Right renal pelvis (tissue), 4 donors: ENCODE measurements at places on chromosomes 1 and 21. TPM values are rescaled to one million over a fixed set of nuclear protein-coding genes. Genes with fewer than 3 reads are reported as not detected.

The LAPTM5 gene
- 17.3 TPM for polyA plus RNA-seq

DNA sequence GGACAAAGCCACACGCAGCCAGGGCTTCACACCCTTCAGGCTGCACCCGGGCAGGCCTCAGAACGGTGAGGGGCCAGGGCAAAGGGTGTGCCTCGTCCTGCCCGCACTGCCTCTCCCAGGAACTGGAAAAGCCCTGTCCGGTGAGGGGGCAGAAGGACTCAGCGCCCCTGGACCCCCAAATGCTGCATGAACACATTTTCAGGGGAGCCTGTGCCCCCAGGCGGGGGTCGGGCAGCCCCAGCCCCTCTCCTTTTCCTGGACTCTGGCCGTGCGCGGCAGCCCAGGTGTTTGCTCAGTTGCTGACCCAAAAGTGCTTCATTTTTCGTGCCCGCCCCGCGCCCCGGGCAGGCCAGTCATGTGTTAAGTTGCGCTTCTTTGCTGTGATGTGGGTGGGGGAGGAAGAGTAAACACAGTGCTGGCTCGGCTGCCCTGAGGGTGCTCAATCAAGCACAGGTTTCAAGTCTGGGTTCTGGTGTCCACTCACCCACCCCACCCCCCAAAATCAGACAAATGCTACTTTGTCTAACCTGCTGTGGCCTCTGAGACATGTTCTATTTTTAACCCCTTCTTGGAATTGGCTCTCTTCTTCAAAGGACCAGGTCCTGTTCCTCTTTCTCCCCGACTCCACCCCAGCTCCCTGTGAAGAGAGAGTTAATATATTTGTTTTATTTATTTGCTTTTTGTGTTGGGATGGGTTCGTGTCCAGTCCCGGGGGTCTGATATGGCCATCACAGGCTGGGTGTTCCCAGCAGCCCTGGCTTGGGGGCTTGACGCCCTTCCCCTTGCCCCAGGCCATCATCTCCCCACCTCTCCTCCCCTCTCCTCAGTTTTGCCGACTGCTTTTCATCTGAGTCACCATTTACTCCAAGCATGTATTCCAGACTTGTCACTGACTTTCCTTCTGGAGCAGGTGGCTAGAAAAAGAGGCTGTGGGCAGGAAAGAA lies 8.1 kb downstream of the PSRC1 start:
- DNase-seq, result no peak

DNA sequence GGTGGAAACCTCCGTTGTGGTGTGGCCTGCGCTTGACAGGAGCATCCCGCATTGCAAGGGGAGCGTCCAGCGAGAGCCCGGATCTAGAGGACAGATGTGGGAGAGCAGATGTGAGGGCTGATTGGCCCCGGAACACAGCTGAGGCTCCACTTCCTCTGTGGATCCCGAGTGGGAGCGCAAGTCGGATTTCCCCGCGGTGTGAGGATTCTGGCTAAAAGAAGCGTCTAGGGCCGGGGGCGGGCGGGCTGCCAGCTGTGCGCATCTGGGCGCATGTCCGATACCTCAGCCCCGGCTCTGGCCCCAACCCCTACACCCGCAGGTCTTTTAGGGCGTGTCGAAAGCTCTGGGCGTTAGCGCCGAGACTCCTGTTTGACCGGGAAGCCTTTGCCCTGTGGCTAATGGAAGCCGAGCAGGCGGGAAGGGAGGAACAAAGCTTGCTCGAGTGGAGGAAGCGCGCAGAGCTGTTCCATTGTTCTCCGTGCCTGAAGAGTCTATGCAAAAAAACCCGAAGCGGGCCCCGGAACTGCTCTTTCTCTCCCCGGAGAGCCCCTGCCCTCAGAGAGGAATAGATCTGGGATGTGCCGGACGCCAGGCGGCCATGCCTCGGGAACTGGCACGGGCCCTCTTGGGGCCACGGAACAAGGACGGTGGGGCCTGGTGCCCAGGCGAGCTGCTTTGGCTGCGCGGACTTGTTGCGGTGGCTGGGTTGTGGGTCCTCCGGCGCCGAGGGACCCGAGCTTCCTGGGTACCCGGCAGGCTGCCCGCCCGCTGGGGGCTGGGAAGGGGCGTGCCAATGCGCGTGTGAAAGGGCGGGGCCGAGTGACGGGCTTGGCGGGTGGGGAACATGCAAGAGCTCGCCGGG lies 111.1 kb downstream of the NAV1 start:
- DNase-seq, result peak; percentile 61

DNA sequence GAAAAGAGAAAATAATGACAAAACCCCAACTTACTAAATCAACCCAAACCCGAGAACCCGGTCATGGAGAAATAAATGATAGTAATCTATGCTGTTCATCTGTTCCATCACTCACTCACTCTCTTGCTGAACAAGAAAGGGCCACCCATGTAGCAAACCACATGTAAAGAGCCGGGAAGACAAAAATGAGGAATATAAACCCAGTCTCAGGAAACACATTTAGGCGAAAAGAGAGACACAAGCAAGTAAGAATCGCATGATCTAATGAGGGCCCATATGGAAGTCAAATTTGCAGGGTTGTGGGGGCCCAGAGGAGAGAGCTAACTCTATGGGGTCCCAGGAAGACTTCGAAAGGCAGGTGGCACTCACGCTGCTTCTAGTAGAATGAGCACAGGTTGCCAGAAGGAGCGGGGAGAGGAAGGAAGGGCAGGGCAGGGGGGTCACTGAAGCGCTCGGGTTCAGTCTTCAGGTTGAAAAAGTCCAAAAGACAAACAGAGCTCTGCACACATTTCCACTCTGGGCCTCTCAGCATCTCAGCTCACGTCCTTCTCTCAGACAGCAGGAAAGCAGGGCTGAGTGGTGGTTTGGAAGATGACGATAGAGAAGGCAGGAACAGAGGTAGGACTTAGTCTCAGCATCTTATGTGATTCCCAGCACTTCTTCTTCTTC lies 142.9 kb upstream of the KRTAP19-8 start:
- DNase-seq, result no peak

- DNase-seq, result no peak
Measured at GRCh38 chr1:165351863-165352441, 4.6 kb downstream of the LMX1A start.
